T-helper 17 cell (primary cell): ENCODE measurements at places on chromosomes 2 and 18.

DNA sequence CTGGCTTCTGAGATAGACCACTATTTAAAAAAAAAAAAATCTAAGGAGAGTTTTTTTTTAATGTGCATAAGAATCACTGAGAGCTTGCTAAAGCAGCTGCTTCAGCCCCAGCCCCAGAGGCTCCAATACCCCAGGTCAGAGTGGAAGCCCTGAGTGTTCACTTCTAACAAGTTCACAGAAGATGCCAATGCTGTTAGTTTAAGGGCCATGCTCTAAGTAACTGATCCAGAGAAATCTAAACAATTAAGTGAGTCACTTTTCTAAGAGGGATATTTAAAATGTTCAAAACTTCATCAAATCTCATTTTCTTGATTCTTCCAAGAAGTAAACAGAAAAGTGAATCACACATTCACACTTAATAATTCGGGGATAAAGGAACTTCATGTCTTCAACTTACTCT lies 126.4 kb upstream of the CD226 start:
- DNase-seq, result no peak

GRCh38 chr2:132415915-132416722 lies 486 bp upstream of the GPR39 start:
- no peak for DNase-seq

DNA sequence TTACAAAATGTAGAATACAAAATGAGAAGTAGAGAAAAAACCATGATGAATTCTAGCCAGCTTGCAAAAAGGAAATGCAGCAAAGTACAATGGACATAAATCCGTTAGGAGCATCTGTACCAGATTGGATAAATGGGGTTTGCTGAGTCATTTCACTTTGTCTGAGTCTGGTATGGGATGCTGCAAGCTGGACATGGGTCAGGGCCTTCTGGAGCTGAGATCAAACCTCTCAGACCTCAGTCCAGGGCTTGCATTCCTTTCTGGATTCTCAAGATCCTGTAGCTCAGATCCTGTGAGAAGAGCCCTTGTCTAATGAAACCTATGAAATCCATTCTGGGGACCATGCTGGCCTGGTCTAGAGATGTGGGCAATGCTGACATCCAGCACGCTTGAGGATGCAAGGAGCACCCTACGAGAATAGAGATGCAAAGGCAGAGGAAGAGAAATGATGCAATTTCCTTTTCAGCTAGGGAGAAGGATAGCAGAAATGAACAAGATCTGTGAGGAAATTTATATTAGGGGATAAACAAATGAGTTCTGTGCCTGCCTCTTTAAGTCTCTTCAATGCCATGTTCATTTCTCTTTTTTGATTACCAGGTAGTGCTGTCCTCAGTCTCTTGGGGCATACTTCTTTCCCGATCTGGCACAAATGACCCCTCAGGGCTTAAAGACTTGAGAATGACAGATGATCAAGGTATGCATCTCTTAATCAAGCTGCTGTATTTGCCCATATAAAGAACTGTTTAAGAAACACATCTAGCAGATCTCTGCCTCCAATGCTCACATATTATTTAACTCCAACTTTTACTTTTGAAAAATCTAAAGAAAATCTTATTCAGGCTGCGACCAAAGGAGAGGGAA lies 230.4 kb downstream of the MEIS1 start:
- no peak for DNase-seq

GRCh38 chr18:66344227-66344626 lies 259.7 kb downstream of the CDH19 start:
- no peak for DNase-seq

- DNase-seq, result no peak
Measured at GRCh38 chr18:76442413-76443171, 52.5 kb downstream of the ZNF516 start.

GRCh38 chr2:235532307-235532706 lies 38.5 kb downstream of the AGAP1 start:
- DNase-seq, result no peak
